Stimulated activated CD8-positive, alpha-beta memory T cell treated with anti-CD3 and anti-CD28 coated beads, Interleukin-2, amount 100 ng/mL, for 48 hours (primary cell): ENCODE measurements at places on chromosomes 3 and 15.

DNA sequence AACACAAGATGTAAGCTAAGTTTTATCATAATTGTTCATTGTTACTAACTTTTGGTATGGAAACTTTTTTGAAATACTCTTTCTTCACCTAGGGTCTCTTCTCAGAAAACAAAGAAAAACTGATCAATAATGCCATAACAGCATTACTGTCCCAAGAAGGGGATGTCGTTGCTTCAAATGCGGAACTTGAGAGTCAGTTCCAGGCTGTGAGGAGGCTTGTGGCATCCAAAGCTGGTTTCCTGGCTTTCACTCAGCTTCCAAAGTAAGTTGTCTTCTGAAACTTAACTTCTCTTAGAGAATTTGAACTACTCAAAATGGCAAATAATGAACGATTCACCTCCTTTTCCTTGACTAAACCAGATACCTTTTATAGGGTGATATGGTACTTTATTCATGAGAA is 39.3 kb downstream of the DNAJC13 start:
- DNase-seq = no peak

DNA sequence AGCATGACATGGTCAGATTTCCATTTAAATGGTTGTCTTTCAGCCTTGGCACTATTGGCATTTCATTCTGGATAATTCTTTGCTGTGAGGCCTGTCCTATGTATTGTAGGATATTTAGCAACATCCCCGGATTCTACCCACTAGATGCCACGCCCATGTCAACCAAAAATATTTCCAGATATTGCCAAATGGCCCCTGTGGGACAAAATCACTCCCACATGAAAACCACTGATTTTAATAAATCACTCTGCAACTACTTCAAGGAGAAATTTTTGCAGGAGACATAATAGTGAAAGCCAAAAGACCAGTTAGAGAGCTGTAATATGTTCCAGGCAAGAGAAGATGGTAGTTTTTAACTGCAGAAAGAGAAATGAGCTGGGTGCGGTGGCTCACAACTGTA is 55.9 kb upstream of the RARB start:
- no peak for DNase-seq

GRCh38 chr15:97224191-97224641 is 736.3 kb upstream of the ARRDC4 start:
- no peak for DNase-seq

DNA sequence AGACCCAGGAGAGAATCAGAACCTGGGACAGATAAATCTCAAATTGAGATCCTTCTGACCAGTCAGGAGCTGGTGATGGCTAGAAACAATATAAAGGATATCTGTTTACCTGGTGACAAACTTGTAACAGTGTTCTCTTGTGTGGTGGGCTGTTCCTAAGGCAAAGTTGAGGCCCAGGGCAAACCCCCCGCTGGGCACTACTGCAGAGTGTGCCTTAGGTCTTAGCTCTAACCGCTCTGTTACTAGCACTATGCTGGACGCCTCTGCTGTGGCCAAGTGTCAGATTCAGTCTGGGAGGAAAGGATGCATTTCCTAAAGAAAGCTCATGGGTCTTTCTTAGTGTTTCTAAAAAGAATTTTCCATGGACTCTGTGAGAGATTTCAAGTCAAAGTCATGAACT is 146.5 kb upstream of the MEIS2 start:
- no peak for DNase-seq

- DNase-seq = no peak
These were observed 8.1 kb upstream of the APOD start for GRCh38 chr3:195591852-195592251.

DNA sequence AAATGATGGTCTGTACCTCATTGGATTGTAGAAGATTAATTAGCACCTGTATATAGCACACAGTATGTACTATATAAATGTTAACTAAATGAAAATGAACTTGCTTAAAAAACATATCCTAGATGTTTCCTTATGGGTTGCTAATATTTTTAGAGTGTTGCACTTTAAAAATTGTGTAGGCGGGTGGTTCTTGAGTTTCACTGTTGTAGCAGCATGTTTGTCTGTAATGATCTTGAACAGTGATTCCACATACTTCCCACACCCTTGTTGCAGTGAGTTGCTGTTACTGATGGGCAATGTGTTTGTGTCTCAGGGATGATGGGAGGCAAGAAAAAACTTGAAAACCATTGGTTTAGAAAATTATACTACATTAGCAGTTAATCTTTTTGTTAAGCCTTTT is 22.0 kb downstream of the USP3 start:
- DNase-seq = no peak

GRCh38 chr3:171556148-171556547 is 95.9 kb upstream of the TNIK start:
- DNase-seq = no peak

- no peak for DNase-seq
These were observed 37.1 kb downstream of the MYO5C start for GRCh38 chr15:52258461-52258860.

DNA sequence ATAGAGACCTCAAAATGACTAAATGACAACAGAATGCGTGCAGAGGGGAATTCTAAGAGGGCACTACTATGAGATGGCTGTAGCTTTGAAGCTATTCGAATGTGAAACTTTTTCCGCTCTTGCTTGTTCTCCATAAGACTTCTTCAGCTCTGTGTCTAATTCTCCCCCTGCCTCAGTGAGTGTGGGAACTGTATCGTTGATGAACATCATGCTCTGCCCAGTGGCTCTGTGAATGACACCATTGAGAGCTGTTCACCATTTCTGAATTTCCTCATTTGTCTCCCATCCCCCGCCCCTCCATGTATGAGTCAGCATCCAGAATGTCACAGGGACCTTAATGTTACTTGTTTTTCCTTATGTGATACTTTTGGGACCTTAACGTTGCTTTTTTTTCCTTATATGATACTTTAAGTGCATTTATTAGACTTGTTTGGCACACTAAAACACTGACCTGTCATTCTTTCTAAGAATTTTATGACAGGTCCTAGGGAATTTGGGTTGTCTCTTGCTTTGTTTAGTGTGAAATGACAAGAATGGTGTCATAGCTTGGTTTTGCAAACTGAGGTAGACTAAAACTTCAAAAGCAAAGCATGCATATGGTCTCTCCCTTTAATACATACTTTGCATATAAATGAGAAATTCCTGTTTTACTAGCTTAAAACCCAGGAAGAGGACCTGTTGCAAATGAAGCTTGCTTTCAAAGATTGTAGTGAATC is 99.6 kb downstream of the FNDC3B start:
- DNase-seq = no peak

GRCh38 chr3:9468460-9468859 is 71.0 kb downstream of the SETD5 start:
- DNase-seq = peak; percentile 32

DNA sequence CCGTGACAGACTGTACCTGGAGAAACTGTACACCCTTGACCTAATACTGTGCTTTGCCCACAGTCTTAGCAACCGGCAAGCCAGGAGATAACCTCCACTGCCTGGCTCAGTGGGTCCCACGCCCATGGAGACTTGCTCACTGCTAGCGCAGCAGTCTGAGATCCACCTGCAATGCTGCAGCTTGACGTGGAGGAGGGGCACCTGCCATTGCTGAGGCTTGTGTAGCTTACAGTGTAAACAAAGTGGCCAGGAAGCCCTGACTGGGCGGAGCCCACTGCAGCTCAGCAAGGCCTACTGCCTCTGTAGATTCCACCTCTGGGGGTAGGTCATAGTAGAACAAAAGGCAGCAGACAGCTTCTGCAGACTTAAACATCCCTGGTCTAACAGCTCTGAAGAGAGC is 189.3 kb downstream of the EDEM1 start:
- no peak for DNase-seq

GRCh38 chr15:66171841-66172240 is 81.7 kb downstream of the MEGF11 start:
- DNase-seq = no peak

DNA sequence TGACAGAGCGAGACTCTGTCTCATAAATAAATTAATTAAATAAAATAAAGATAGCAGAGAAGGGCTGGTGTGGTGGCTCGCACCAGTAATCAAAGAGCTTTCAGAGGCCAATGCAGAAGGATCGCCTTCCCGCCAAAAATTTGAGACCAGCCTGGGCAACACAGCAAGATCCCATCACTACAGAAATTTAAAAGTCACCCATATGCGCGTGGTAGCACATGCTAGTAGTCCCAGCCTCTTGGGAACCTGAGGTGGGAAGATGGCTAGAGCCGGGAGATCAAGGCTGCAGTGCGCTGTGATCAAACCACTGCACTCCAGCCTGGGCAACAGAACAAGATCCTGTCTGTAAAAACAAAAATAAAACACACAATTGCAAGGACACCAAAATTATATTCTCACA is 9.6 kb downstream of the SMARCC1 start:
- DNase-seq = no peak

GRCh38 chr15:69478259-69478781 is 25.7 kb downstream of the RPLP1 start:
- DNase-seq = no peak

DNA sequence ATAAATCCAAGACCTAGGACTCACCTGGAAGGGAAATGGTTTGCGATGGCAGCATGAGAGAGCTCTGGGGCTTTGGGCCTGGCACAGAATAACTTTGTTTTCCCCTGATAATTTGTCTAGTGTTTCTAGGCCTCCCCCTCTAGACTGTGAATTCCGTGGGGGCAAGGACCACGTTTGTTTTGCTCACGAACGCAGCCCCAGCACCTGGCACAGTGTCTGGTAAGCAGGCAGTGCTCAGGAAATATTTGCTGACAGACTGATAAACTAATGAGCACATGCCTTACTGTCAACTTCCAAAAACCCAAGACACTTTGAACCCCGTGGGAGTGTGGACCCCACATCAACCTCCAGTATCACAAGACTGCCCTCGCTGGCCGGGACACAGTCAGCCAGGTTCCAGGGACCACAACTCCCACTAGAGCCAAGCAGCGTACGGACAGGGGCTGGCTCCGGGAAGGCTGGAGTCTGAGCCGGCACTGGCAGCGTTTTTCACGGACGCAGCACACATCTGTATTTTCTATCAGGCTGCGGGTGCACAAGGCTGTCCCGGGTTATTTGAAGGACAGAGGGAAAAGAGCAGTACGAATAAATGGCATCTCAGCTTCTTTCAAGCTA is 146.5 kb downstream of the XXYLT1 start:
- DNase-seq = no peak

DNA sequence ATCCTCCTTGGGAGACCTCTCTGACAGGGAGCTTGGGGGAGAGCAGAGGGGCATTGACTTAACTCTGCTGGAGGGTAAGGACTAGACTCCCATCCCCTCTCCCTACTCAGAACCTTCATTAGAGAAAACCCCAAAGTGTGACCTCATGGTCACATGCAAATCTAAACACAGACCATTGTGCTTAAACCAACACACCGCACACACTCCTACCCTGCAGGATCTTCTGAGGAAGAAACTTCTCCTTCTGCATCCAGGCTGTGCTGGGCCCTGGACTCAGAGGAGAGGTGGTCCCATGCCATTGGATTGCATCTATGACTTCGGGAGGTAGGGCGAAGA is 805 bp upstream of the PARP16 start:
- no peak for DNase-seq

DNA sequence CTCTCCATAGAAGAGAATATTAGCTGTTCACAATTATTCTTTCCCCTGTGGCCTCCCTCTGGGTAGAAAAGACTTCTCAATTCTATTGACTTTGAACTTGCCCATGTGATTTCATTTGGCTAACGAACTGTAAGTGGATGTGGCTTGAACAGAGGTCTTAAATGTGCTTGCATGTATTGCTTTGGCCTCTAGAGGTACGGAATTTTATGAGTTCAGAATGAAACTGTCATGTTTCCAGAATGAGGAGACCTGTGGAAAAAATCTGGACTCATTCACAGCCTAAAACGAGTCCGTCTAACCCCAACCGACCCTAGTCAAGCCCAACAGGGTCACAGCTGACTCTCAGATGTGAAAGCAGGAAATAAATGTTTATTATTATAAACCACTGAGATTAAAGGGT is 596.7 kb upstream of the UBE2E2 start:
- DNase-seq = no peak

DNA sequence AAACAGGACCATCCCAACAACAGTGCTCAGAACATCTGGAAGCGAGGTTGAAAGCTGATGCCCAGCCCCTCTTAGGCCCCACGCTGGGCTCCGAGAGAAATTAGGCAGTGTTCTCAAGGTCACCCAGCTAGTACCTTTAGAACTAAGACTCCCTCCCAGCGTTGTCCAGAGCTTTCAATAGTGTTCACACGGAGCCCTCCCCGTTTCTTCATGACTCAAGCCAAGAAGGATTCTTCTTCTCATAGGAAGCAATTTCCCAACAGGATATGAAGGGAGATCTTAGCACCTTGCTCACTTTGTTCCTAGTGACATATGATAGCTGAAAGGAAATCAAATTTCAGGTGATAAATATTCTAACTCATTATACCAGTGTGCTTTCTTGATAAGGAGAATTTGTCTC is 244.2 kb upstream of the ST8SIA2 start:
- no peak for DNase-seq

- DNase-seq = no peak
These were observed 31.3 kb downstream of the HACD2 start for GRCh38 chr3:123553536-123553935.

GRCh38 chr3:160678292-160678842 is 1.4 kb downstream of the ARL14 start:
- no peak for DNase-seq

DNA sequence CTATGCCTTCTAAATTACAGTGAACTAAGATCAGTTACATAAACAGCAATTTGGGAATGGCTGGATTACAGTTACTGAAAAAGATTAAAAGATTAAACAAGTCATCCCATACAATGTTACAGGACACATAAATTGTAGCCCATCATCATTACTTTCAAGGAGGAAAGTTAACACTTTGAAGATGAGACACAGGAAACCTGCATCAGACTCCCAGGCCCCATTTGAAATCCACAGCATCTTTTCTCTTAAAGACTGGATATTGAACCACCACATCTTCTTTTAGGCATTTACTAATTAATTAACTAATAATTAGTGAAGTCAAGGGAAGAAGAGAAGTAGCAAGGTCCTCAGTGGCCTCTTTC is 170.2 kb downstream of the PLCL2 start:
- DNase-seq = no peak

DNA sequence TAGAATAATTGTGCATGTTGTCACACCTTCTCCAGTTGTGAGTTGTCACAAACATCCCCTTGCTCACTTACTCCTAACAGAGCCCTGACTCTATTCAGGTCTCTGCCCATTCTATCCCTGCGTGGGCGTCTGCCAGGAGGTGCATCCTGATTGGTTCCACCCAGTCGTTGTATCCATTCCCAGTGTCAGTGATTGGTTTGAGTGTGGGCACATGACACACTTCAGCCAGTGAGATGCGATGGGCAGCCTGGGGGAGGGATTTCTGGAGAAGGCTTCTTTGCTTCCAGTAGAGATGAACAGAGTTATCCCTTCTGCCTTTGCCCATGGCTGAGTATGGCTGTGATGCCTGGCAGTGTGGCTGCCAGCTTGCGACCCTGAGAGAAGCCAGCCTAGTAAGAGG is 18.7 kb downstream of the PXYLP1 start:
- DNase-seq = no peak

DNA sequence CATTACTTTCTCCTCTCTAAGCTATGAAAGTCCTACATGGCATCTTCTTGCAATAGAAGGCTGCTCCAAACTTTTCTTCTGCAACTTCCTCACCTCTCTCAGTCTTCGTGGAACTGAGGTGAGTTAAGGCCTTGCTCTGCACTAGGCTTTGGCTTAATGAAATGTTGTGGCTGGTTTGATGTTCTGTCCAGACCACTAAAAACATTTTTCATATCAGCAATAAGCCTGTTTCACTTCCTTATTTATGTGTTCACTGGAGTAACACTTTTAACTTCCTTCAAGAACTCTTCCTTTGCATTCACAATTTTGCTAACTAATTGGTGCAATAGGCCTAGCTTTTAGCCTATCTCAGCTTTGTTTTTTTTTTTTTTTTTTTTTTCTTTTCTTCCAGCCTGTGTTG is 335.3 kb upstream of the NECTIN3 start:
- no peak for DNase-seq
